ENCODE measurements at places on chromosomes 2 and 18.

GRCh38 chr2:17661460-17661859 is 92.2 kb downstream of the SMC6 start:
- DNase-seq = no peak

DNA sequence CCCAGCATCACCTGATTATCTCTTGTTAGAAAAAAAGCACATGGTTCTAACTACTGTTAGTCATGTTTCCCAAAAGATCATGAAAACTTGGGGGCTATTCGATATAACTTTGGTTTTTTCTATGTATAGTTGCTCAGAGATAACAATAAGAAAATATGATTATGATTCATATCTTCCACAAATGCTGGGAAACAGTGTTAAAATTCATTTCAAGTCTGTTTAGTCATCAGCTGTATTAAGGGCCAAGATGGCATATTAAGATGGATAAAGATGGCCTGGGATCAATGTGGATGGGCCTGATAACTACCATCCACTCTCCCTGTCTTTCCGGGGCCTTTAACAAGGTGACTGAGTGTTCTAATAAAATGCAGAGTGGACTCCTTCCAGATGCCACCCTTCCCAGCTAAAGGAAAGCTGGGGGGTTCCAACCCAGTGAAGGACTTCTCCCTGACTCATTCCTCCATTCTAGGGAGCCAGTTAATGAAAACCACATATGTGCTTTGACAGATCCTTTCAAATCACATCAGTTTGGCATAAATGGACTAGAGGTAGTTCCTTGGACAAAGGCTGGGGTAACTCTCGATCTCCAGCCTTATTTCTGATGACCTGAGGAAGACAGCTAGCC is 221.6 kb downstream of the VAPA start:
- DNase-seq = no peak

DNA sequence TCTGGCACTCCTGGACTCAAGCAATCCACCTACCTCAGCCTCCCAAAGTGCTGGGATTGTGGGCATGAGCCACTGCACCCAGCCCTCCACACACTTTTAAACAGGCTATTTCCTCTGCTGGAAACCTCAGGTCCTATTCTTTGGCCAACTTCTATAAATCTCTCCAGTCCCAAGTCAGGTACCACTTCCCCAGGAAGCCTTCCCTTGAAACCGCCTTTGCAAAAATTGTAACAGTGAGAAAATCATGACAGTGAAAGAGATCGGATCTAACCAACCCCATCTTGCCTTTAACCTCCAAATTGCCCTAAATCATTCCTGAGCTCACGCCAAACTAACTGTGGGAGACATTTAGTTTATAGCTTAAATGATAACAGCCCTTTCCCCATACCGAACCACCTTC is 67.3 kb upstream of the CABLES1 start:
- no peak for DNase-seq

DNA sequence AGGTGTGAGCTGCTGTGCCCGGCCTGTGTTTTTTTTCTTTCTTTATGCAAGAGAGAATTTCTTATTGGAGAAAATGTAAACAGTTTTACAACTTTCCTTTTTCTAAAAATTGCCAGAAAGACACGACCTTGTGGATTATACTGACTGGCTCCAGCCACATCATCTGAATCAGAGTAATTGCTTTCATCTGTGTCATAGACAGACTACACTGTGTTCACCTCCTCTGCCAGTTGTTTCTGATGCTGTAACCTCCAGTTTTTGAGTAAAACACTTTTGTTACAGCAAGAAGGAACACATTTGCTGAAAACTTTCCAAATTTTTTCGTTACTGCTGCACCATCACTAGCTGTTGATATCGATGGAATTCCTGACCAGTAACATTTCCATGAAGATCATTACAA is 43.9 kb upstream of the PLEKHM3 start:
- DNase-seq = no peak

DNA sequence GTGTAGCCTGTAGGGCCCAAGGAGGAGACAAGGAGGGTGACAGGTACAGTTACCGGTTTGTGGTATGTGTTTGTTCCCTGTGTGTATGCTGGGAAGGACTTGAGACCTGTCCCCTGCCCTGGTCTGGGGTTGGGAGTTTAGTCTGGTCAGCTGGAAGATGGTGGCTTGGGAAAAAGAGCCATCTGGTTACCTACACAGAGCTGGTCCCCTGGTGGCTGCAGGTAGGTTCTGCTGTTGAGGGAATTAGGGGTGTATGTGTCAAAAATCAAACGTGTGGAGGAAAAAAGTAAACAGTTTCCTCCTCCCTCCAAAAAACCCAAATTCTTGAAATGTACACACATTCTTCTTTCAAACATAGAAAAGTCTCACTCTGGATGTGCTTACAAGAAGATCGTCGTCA is 24.3 kb downstream of the PTMA start:
- DNase-seq = no peak

- DNase-seq = no peak
These were observed 50.2 kb downstream of the CABYR start for GRCh38 chr18:24189007-24189528.

DNA sequence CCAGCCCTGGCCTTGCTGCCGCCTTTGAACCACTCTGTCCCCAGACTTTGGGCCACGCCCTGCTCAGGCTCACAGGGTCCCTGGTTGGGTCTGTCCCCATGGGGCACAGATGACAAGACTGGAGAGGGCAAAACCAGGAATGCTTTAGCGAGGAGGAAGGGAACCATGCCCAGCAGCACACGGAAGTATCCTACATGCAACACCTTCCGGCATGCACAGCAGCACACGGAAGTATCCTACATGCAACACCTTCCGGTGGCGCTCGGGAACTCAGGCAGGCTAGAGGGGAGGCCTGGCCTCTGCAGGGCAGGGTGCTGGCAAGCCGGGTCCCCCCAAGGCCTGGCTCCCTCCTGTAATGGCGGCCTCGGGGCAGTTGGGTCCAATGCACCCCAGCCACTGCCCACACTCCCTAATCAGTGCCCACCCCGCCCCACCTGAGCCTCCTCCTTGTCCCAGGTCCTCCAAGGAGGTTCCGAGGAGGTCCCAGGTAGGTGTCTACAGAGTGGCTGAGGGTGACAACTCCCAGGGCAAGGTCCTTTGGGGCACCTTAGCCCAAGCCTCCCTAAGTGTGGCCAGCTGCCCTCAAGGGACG is 33.6 kb upstream of the SNED1 start:
- peak; percentile 26 for DNase-seq

GRCh38 chr18:36187826-36188721 is 777 bp downstream of the MOCOS start:
- no peak for DNase-seq

DNA sequence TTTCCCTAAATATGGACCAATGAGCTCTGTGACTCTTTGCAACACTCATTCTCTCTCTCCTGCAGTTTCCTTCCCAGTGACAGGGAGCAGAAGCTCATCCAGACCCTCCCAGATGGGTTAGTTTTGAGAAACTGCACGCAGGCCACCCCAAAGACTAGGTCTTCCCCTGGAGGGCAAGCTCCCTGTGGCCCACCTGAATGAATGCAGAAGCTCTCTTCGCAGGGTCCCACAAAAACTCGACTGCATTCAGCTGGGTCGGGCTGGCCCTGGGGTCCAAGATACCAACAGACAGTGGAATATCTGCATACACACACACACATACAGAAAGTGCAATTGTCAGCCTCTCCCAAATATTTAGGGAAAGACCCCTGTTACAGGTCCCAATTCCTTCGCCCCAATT is 37.0 kb downstream of the TFCP2L1 start:
- no peak for DNase-seq

DNA sequence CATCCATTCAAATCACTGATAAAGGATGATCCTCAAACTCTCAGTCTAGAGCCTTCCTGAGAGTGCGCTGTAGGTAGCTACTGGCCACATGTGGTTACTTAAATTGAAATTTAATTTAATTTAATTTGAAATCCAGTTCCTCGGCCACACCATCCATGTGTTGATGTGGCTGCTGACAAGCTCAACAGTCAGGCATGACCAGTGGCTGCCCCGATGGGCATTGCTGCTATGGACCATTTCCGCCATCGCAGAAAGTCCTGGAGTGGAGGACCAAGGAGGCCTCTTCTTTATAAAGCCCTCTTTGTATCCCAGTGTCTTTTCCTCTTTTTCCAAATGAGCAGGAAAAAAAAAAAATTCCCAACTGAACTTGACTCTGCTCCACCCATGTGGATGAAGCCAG is 100.6 kb downstream of the HDAC4 start:
- no peak for DNase-seq

DNA sequence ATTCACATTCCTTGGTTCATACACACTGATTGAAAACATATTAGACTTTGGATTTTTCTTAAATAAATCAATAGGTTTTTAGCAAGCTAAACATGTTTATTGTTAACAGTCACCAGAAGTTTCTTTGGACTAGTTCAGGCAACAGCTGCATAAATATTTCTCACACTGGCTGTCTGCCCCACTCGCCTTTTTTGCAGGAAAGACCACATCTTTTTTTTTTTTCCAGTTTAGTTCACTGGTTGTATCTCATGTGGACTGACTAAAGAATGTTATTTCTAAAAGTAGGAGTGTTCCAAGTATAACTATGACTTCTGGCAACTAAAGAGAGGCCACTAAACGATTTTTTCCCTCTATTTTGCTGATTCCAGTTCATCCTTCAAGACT is 31.1 kb downstream of the SLC40A1 start:
- DNase-seq = peak; percentile 56

DNA sequence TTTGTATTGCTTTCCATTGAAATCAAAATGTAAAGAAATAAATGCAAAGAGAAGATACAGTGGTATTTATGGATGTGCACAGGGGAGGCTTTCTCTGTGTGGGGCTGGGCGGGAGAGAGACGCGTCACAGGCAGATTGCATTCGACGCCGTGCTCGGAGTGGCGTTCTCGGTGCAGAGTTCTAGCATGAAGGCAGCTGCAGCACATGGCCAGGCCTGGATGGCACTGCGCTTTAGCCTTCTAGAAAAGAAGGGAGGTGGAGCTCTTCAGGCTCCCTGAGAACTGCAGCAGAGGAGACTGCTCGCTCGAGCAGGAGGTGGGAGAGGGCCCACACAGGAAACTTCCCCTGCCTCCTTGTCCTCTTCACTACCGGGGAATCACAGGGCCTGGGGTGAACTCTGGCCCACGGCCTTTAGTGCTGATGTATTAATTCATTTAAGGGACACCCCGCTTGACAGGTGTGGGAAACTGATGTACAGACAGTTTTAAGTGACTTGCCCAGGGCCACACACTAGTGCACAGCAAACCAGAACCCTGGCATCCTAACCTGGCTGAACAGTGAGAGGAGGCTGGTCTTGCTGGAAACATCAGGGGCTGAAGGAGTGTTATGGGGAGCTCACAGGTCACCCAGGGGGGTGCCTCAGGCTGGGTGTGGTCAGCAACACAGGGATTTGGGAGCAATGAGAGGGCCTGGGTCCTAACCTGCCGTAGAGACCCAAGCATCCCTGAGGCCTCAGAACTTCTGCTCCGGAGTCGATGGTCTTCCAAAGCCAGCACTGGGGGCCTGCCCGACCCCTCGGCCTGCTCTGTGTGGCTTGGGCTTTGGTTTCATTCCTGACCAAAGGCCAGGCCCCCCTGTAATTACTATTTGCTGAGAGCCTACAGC is 199.9 kb downstream of the HDAC4 start:
- no peak for DNase-seq

DNA sequence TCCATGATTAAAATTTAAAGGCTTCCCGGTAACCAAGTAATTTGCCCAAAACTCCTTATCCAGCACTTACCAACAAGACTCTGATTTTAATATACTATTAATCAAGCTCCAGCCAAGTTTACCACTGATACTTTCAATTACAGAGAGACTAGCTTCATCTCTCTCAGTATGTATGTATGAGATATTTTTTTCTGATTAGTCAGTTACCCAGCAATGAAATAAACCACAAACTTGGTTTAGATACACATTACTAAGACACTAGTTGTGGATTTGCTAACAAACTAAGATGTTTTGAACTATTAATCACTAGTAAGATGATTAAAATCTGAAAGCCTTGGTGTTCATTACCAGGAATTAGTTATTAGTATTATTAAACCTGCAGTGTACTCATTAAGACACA is 1272.2 kb upstream of the ACVR2A start:
- DNase-seq = no peak

Data from Right ventricle myocardium superior (tissue), 1 donor.